ENCODE measurements at places on chromosomes 1 and 21.

- no peak for DNase-seq
Measured at GRCh38 chr1:224526771-224527170, 89.3 kb upstream of the CNIH3 start.

DNA sequence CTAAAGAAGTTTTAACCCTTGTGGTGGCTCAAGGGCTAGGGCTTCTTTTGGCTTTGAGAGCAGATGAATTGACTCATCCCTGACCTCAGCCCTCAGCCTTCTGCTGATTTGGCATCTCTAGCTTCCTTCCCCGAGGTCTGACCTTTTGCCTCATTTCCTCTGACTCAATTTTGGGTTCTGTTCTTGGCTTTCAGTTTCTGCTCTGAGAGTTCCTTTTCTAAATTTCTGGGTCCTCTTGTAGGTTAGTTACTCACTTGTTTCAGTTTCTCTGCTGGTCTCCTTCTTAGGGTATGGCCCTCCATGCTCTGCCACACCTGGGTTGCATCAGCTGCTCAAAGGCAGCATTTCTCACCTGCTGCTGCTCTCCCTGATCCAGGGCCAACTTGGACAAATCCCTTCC is 19.4 kb downstream of the PDE4B start:
- peak; percentile 86 for DNase-seq

DNA sequence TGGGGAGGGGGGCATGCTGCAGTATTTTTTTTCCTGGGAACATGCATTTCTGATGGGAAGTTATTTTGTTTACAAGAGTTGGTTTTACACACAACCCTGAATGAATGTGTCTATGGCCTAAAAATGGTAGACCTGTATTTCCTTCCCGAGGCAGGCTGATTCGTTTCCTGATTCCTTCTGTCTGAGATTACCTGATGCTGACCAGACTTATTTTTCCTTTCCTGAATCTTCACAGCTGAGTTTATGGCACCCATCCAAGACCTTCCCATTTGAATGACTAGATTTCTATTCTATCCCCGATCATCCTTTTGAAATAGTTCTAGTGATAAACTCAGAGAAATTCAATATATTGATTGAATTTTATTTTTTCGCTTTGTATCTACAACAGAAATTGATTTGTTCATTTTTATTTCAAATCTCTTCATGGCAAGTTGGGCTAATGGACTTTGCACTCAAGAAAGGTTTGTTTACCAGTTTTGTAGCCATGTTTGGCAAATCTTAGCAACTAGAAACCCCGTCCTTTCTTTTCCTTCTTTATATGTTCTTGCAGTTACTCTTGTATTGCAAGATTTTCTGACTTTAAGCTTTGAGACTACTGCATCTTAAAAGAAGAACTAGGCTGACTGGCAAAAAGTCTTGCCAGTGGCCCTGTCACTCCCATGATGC is 15.9 kb upstream of the PLEKHM2 start:
- DNase-seq = no peak

DNA sequence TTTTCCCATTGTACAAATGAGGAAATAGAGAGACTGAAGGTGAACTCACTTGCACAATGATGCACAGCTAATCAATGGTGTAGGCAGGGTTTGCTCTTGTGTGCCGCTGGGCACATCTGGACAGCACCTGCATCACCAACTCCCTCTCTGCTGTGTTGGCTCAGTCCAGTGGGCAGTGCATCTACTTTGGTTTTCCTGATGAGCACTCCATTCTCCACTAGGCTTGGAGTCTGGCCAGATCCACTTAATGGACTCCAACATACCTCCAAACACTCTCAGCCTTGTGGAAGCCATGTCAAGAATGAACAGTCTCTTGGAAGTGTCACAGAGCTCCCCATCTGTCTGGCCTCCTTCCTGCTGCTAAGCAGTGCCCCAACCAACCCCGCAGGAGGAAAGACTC is 152.2 kb downstream of the HIVEP3 start:
- peak; percentile 45 for DNase-seq

GRCh38 chr1:35914717-35915116 is 16.2 kb upstream of the AGO3 start:
- DNase-seq = no peak

All from AG10803 (cell line).